ENCODE measurements at places on chromosomes 5 and 9.
A peak's percentile ranks its signal among the peaks of the same experiment; 100 is the strongest.

GRCh38 chr5:91307048-91307447 is 76.1 kb downstream of the ARRDC3 start:
- peak; percentile 52 for DNase-seq

DNA sequence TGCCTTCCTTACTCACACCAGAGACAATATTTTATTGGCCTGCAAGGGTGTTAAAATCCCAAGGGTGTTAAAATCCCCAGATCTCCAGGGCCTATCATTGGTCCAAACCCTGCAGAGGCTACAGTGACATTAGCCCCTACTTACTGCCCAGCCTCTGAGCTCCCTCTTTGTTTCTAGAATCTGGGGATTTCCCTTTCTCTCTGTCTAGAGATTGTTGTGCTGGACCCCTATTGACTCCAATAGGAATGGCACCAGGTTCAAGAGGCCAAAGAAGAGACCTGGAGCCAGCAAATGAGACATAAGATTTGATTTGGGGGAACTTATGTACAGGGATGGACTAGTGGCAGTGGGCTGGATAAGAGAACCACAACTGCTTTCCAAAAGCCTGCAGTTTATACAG is 53.3 kb upstream of the ZBED3 start:
- no peak for DNase-seq

DNA sequence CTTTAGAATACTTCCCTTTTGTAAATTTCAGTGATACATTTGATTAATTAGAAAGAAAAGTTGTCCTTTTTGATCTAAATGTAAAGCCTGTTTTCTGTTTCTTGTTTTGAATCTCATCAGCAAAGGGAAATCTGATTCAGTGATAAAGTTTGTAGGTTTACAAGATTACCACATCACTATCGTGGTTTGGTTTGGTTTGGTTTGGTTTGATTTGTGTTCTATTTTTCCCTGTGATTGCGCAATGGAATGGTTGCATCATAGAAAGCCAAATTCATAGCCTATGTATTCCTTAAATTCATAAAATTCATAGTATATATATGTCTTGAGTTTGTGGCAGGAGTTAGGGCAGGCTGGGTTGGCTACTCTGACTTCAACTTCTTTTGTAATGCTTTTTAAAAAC is 15.2 kb downstream of the SRFBP1 start:
- no peak for DNase-seq

DNA sequence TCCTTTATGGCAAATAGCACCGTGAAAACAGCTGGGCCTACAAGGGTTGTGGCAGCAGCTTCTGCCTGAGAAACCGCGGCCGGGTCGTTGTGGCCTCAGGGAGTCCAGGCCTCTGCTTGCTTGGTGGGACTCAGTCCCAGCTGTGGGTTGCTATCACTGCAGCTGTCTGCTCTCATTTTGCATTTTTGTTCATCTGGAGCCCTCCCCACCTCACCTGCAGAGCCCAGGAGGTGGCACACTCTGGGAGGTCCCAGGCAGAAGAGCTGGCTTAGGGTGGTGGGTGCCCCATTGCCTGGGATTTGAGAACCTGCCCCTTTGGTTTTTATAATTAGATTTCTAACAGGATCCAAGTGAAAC is 138.4 kb downstream of the GADD45G start:
- no peak for DNase-seq

GRCh38 chr9:116372081-116372673 is 218.6 kb downstream of the PAPPA start:
- no peak for DNase-seq

DNA sequence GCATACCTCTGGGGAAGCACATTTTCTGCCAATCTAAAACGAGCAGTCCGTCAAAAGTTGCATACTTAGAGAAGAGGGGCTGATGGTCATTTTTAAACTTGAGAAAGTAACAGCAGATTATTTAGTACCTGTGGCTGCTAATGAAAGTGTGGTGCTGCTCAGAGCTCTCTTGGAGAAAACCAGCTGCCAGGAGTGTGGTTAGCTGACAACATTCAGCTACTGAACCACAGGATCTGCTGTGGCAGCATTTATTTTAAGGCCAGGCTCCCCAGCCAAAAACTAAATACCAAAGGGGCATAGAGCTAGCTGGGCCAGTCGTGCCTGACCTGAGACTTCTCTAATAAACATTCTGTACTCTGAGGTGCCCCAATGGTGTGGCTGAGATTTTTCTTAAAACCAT is 203.6 kb downstream of the EDIL3 start:
- peak; percentile 69 for DNase-seq

DNA sequence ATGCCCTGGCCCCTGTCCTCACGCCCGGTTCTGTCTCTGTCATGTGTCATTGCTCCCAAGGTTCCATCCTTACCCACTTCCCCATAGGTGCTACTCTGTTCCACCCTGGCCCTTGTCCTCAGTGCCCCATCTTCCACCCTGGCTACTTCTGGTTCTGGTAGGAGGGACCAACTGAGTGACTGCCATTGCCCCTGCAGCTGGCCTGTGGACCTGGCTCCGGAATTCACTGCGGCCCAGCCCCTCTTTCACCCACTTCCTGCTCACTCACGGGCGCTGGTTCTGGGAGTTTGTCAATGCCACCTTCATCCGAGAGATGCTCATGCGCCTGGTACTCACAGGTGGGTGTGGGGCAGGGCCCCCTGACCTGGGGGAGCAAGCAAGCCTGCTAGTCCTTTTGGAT is 7.4 kb downstream of the PTGS1 start:
- DNase-seq = no peak

DNA sequence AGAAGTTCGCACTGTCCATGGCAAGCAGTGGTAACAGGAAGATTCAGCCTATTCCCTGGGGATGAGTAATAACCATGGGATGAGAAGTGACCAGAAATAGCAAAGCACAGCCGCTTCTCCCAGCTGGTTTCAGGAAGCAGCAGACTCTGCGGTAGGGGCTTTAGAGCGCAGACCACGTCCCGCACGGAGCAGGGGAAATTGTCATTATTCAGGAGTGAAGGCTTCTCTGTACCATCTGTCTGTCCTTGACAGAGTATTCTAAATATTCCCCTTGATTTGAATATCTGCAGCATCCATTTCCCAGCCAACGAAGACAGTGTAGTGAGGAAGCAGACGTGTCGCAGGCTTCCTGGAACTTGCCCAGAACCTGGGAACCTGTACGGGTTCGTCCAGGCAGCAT is 159.6 kb downstream of the NXNL2 start:
- no peak for DNase-seq

GRCh38 chr5:95530416-95530815 is 24.4 kb downstream of the SKIC3 start:
- no peak for DNase-seq

GRCh38 chr5:140925806-140926442 is at the start of gene PCDHAC1:
PCDHAC1 (plus strand) TSS chr5:140926299; CDS start chr5:140926893, 594 bp downstream.
- DNase-seq = peak; percentile 27

DNA sequence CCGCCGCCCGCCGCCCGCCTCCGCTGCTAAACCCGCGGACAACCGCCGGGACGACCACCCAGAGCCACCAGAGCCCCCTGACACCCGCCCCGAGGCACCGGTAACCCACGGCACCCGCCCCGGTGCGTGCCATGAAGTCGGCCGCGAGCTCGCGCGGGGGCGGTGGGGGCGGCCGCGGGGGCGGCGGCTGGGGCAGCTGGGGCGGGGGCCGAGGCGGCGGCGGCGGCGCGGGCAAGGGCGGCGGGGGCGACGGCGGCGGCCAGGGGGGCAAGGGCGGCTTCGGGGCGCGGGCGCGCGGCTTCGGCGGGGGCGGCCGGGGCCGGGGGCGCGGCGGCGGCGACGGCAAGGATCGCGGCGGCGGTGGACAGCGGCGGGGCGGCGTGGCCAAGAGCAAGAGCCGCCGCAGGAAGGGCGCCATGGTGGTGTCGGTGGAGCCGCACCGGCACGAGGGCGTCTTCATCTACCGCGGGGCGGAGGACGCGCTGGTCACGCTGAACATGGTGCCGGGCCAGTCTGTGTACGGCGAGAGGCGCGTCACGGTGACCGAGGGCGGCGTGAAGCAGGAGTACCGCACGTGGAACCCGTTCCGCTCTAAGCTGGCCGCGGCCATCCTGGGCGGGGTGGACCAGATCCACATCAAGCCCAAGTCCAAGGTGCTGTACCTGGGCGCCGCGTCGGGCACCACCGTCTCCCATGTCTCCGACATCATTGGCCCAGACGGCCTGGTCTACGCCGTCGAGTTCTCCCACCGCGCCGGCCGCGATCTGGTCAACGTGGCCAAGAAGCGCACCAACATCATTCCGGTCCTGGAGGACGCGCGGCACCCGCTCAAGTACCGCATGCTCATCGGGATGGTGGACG is 499 bp downstream of the FBLL1 start:
- no peak for DNase-seq

DNA sequence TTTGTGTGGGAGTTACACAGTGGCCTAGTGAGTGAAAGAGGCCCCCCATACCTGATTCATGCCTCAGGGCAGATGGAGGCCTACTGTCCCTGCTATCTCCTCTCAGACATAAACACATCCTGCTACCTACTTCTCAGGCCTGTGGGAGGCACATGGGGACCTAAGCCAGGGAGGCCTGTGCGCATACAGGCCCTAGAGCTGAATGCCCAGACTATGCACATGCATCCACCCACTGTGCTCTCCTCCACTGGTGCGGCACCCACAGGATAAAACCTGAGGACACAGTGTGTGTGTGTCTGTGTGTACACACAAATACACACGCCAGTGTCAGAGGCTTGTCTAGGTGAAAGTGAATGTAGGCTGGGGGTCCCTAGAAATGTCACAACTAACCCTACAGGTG is 1.4 kb downstream of the PAX5 start:
- no peak for DNase-seq

DNA sequence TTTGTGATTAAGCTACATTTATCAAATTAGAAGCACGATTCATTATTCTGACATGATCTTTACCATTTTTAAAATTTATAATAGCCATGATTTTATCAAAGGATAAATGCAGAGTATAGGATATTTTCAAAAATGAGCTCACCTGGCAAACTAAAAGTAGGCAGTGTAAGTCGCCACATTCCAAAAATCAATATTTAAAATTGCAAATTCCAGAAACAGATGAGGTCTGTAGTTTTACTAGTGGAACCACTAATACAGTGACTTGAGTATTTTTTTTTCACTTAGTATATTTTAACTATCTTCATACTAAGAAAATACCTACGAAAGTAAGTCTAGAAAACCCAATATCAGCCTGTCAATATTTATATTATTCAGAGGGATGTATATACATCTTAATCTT is 164.2 kb downstream of the PDE4D start:
- DNase-seq = no peak

GRCh38 chr5:538801-539468 is 14.7 kb upstream of the SLC9A3 start:
- no peak for DNase-seq

- DNase-seq = no peak
Observed at GRCh38 chr5:1139331-1140170, 27.7 kb upstream of the SLC12A7 start.

DNA sequence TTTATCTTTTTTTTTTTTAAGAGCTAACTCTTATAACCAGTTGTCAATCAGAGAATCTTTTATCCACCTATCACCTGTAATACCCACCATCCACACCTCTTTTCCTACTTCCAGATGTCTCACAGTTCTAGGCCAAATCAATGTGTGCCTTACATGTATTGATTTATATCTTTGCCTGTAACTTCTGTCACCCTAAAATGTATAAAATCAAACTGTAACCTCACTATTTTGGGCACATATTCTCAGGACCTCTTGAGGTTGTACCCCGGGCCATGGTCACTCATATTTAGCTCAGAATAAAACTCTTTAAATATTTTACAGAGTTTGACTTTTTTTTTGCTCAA is 404.7 kb upstream of the RORB start:
- no peak for DNase-seq

DNA sequence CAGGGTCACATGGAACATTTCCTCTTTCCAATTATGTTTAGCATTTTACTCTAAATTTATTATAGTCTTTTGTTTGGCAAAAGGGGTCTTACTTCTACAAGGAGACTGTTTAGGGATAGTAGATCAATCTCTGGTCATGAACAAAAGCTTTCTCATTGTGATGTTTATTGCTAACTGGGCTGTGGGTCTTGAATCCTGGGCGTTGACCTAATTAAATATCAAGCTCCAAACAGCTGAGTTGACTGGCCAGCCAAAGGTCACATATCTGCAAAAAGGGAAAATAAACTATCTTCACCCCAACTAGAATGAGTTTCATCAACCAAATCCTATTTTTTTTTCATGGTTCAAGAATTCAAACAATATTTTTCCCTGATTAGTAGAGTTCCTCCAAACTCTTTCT is 245.4 kb upstream of the TUT7 start:
- no peak for DNase-seq

DNA sequence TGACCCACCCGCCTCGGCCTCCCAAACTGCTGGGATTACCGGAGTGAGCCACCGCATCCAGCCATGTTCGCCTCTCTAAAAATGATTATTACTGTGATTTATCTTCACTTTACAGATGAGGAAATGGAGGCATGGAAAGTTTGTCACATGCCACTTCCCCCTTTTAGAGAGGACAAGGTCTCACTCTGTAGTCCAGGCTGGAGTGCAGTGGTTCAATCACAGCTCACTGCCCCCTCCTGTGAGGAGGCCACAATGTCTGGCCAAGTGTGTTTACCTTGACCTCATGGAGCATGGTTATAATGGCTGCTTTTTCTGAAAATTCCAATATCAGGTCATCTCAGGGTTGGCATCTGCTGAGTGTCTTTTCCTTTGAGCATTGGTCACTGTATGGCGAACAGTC is 6.7 kb downstream of the PRRT1B start:
- DNase-seq = no peak

DNA sequence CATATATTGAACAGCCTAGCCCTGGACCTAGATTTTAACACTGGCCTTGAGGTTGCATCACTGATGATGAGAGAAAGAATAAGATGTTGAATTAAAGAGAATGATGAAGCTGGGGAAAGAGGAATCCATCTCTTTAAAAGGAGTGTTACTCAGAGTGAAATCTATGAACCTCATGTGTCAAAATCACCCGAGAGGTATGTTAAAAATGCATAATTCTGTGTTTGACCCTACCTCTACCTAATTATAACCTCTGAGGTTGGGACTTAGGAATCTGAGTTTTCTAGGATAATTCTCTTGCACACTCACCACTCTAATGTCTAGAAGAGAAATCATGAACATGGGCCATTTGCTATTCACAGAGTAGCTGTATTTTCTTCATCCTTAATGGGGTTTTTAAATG is 479.4 kb downstream of the ENC1 start:
- no peak for DNase-seq

DNA sequence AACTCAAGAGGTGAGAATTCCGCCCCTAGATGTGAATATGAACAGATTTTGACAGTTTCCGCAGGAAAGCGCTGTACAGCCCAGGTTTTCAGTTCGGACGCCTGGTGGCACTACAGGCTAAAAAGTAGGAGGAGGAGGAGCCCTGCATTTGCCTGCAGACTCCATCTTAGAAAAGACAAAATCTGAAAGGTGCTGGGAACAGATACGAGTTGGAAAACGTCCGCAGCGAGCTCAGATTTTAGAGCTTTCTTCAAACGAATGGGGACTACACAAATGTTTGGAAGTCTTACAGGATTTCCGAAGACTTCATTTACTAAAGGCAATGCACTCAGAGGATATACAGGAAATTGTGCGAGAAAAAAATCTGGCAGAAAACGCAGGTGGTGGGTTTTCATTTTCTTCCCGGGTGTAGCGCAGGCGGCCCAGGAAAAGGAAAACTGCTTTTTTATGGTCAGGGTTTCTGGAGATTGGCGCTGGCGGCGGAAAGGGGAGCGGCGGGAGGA is 9.9 kb upstream of the PCDHB2 start:
- DNase-seq = no peak

GRCh38 chr9:131436376-131436775 is 42.5 kb downstream of the PRRC2B start:
- DNase-seq = no peak
